ENCODE measurements at places on chromosomes 12 and 14.

GRCh38 chr14:91748049-91748448 lies 16.2 kb upstream of the CATSPERB start:
- DNase-seq: no peak

DNA sequence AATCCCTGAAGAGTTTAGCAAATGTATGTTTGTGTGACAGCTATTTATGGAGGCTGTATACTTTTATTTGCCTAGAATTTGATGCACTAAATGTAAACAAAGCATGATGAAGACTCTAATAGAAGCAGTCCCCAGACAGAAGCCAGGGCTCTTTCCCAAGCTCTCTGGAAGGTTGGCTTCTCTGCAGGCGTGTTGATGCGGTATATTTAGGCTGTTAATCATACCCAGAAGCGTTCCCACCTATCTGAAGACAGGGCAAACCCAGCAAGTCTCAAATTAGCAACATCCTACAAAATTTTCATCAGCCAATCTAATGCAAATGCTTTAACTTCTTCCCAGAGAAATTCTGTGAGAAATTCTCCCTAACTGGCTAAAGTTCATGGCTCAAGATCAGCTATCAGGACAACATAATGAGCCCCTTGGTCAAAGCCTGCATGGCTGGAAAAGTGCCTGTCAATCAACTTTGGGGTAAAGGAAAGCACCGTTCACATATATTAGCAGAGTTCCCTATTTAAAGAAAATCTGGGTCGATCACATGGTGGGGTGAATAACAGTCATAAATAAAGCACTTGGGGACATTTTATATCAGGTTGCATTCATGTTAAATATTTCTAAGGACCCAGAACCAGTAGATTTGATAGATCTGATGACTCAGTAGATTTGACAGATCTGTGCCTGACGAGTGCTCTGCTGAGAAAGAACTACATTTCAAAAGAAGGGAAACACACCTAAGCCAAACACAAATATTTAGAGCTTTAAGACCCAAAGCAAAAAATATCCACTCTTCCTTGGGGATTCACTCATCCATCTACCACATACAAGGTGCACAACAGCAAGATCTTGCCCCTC lies 46.6 kb downstream of the KSR2 start:
- DNase-seq: no peak

- DNase-seq: peak; percentile 37
These were observed 112.9 kb downstream of the DAAM1 start for GRCh38 chr14:59301354-59301753.

GRCh38 chr14:90054803-90055202 lies 7.0 kb upstream of the KCNK13 start:
- no peak for DNase-seq

GRCh38 chr12:129440278-129440677 lies 463.5 kb downstream of the TMEM132D start:
- no peak for DNase-seq

DNA sequence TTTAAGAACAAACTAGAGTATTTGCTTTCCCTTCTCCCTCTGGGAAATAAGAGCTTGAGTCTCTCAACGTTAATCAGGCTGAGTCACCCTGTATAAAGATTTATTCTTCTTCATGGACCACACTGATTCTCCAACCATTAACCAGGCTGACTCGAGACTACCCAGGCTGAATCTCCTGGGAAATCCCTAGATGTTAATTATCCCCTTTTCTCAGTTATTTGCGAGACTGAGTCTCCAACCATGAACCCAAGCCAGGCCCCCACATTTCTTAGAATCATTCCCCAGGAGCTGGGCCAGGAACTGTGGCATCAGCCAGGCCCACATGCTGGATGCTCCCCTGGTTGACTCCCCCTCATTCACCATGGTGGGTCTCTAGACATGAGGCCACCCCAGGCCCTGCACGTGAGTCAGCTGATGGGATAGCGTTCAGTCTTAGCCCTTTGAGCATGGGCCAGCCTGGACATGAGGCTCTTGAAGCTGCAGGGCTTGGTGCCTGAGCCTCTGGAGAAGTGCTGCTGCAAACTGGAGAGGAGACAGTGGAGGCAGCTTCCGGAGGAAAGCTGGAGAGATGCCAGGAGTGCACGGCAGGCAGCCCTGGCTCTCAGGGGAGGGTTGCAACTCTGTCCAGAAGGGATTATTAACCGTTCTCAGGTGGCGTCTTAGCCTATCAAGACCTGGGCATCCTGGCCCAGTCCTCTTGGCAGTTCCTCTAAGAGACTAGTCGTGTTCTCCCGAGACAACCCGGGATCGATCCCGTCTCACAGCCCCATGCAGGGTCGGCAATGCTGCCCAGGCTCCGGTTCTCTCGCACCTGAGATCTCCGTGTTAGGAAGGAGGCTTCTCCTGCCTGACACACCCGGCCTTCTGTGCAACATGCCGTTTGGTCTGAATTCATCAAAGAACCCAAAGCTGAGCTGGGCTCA lies 296.6 kb downstream of the ADGRD1 start:
- DNase-seq: no peak

GRCh38 chr12:6954316-6955107 lies 3.4 kb downstream of the PTPN6 start:
- DNase-seq: no peak

- no peak for DNase-seq
These were observed 23.1 kb upstream of the SMUG1 start for GRCh38 chr12:54211920-54212319.

DNA sequence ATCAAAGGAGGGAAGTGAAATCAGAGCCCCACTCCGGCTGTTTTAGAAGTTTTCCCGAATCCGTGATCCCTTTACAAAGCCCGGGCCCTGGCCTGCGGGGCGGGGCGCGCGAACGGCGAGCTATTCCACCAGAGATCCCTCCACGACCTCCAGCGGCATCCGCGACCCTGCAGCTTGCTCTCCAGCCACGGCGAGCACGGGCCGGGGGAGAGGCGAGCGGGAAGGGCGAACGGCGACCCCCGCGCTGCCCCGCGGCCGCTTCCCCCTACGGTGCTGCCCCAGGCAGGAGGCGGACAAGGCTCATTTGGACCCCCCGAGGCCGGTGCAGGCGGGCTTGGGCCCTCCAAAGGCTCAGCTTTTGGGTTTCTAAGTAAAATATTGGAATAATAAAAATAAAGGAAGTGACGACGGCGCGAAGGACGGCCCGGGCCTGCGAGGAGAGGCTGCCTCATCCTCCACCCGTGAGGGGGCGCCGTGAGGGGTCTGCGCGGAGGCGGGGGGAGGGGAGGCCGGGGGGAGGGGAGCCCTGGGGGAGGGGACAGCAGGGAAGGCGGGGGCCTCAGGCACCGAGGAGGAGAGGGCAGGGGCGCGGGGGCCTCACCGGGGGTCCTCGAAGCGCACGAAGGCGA lies 613 bp downstream of the SRSF9 start:
- DNase-seq: no peak

- no peak for DNase-seq
These were observed 312.2 kb downstream of the ATXN7L3B start for GRCh38 chr12:74849801-74850200.

DNA sequence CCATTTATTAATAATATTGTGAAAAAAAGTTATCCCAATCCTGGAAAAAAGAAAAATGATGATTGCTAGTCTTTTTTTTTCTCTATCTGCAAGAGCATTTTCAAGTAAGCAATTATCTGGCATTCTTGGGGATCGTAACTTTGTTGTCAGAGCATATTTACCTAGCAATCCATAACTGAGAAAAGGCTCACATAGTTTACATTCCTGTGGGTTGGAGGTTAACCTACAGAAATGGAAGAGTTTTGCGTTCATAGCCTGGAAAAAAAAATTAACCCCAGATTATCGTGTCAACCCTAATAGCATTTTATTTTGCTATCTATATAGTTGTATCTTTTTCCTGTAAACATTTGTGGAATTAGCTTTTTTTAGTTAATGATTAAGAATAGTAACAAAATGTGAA lies 292.3 kb downstream of the DAD1 start:
- DNase-seq: no peak

DNA sequence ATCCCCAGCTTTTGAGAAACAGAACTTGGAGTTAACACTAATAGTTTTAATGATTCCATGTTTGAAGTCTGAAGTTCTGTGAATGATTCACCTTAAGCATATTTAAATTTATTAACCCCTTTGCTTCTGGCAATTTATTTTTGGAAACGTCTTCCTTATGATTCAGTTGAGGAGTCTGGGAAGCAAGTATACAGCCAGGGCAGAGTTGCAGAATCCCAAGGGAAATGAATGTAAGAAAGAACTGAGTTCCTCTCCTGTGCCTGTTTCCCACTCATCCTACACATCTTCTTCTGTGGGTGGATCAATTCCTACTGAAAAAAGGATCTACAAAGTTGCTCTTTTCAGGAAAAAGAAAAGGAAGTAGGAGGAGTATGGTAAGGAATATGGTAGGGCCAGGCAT lies 108.2 kb upstream of the CCDC91 start:
- DNase-seq: no peak

DNA sequence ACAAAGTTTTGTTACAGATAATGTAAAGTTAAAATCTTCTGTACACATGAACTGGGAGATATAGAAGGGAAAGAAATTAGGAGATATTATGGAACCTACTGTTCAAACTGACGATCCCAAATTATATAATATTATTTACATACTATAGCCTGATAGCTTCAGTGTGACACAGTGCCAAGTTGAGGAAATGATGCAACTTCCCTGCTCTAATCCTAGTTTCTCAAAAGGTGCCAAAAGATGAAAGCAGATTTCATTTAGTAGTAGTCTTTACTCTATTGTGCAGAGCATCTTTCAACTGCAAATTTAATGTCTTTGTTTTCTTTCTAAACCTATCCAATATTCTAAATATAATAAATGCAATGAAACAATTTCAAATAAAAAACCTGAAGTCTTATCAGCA lies 46.9 kb downstream of the COCH start:
- DNase-seq: no peak

DNA sequence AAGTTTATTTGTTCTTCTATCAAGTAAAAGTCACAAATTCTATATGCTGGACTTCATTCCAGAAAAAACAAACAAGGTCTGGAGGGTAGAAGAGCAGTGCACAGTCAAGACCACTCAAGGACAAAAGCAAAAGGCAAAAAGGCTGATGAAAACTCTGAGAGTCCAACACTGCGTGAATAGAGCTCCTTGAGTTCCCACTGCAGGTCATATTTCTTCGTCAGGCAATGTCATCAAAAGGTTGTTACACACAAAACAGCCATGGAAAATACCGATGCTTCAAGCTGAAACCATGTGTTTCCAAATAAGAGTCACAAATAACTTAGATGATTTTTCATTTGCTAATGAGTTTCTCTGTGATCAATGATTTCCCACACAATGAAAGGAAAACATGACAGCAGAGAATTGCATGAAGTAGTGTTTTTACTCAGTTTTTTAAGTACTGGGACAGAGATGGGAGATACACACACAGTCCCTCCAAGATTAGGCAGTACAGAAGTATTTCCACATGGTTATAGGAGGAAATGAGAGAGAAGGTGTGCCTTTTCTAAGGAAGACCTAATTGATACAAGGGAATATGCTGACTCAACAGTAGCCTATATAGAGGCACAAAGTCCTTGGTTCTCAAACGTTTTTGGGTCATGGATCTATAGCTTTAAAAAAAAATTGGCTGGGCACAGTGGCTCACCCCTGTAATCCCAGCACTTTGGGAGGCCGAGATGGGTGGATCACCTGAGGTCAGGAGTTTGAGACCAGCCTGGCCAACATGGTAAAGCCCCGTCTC lies 177.7 kb downstream of the MED13L start:
- DNase-seq: no peak

- DNase-seq: no peak
These were observed 10.2 kb downstream of the ZBTB25 start for GRCh38 chr14:64493455-64493854.

- DNase-seq: no peak
These were observed 17.8 kb upstream of the EIF2B2 start for GRCh38 chr14:74985028-74985310.

DNA sequence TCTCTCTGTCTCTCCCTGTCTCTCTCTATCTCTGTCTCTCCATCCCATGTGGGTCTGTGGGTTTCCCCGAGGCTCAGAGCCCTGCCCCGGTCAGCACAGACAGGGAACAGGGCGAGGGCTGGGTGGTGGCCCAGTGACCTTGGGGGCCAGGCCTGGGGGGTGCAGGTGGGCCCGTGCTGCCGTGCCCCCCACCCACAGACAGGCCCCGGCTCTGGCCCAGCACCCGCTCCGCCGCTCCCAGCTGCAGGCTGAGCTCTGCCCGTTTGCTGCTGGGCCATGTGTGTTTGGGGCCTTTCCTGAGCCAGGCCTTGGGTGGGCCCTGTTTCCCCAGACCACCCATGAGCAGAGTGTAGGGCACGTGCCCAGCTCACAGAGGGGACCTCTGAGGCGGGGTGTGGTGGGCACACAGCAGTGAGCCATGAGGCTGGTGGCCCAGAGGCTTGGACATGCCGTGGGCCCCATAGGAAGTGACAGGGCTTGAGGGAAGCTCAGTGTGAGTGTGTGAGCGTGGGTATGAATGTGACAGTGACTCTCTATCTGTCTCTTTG lies 51.0 kb downstream of the TMEM121 start:
- no peak for DNase-seq

GRCh38 chr14:19800282-19801117 lies 3.1 kb upstream of the OR4N2 start:
- no peak for DNase-seq

- peak; percentile 41 for DNase-seq
These were observed 2.8 kb upstream of the HOXC8 start for GRCh38 chr12:54005853-54006558.

- no peak for DNase-seq
These were observed 444.1 kb upstream of the TMEM132C start for GRCh38 chr12:127822809-127823411.

- no peak for DNase-seq
These were observed 71.8 kb downstream of the IQSEC3 start for GRCh38 chr12:138171-138897.

- DNase-seq: no peak
These were observed 17.5 kb upstream of the PRKAG1 start for GRCh38 chr12:49036029-49036428.

Data from GDM1 (cell line).